Left kidney (tissue), 8 donors: ENCODE measurements at places on chromosomes 7 and 10.

DNA sequence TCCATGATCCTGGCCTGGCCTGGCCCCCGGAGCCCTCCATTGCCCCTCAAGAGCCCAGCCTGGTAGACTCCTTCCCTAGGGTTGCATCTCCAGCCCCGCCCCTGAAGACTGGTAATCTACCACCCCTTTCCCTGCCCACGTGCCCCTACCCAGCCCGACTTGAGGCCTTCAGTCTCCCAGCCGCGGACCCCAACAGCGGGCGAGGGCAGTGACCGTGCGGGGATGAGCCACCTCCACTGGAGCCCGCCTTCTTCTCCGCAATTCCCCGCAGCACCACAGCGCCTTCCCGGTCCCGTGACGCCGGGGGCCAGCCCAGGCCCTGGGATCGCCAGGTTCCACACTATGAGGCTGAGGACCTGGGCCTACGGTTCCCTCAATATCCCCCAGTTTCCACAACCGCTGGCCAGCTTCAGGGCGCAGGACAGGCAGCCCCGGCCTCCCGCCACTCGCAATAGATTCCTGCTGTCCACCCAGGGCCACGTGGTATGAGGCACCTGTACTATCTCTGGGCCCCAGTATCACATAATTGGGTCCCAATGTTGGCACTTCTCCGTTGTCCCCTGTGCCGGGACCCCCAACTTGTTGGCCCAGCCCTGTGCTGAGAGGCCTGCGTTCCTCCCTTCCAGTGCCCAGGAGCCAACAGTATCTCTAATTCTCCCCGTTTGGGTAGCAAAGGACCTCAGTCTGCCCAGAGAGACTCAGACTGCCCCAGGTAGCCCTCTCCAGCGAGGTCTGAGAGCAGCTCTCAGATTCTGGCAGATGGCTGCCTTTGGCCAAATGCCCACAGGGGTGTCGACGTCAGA is 1.1 kb upstream of the GPRIN2 start:
- DNase-seq: no peak

DNA sequence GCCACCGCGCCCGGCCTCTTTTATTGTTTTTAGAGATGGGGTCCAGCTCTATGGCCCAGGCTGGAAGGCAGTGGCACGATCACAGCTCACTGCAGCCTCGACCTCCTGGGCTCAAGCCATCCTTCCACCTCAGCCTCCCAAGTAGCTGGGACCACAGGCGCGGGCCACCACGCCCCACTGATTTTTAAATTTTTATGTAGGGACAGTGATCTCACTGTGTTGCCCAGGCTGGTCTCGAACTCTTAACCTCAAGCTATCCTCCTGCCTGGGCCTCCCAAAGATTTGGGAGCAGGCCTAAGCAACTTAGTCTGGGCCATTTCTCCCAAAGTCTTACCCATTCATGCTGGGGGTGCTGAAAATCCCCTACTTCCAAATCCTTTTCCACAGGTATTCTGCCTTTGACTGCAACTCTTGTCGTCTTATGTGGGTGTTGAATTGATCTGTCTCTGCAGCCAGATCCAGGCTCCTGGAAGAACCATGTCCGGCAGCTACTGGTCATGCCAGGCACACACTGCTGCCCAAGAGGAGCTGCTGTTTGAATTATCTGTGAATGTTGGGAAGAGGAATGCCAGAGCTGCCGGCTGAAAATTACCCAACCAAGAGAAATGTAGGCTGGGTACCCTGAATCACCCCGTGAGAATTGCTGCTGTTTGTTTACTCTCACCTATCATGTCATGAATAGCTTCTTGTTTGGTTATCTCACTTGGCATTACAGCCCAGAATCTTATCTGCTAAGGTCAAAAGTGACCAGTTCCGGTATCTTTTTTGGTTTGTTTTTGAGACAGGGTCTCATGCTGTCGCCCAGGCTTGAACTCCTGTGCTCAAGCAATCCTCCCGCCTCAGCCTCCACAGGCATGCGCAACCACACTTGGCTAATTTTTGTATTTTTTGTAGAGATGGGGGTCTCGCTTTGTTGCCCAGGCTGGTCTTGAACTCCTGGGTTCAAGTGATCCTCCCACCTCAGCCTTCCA is 1.1 kb downstream of the ZDHHC4 start:
- no peak for DNase-seq

DNA sequence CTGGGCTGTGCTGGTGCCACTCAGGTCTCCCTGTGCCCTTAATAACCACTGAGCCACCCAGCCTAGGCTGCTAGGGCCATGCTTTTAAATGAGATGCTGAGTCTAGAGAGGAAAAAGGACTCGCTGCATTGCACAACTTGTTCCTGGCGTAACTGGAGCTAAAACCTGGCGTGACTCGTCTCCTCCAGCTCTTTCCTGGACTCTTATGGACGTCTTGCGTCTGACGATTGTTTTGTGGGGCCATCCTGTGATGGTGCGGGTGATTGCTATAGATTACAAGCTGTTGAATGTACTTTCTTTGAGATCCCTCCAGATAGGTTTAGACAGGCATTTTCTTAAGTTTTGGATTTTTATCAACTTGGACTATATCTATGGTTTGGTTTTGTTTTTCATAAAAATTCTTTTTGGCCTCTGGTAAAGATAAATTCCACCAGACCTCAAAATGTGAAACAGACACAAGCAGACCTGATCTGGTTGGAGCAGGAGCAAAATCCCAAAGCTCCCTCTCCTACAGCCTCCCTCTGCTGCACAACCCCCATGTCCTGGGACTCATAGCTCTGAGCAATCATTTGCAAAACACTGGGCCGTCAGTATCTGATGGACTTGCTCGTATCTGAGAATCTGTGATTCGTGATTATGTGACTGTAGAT is 230.3 kb downstream of the ARHGAP12 start:
- no peak for DNase-seq

DNA sequence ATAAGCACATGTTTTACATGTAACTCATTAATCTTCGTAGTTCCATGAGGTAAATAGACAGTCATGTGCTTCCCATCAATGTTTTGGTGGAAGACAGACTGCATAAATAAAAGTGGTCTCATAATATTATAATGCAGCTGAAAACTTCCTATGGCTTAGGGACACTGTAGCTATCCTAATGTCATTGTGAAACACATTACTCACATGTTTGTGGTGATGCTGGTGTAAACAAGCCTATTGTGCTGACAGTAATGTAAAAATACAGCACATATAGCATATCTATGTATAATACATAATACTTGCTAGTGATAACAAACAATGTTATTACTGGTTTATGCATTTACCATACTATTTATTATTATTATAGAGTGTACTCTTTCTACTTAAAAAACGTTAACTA is 37.2 kb upstream of the PLXDC2 start:
- DNase-seq: no peak
